ENCODE measurements at places on chromosomes 7 and 10.

- no peak for DNase-seq
These were observed 188.7 kb upstream of the MBL2 start for GRCh38 chr10:52961323-52961722.

GRCh38 chr10:129223363-129223762 is 243.7 kb upstream of the MGMT start:
- no peak for DNase-seq

- DNase-seq = no peak
These were observed 404.6 kb downstream of the LRMDA start for GRCh38 chr10:75836064-75836463.

DNA sequence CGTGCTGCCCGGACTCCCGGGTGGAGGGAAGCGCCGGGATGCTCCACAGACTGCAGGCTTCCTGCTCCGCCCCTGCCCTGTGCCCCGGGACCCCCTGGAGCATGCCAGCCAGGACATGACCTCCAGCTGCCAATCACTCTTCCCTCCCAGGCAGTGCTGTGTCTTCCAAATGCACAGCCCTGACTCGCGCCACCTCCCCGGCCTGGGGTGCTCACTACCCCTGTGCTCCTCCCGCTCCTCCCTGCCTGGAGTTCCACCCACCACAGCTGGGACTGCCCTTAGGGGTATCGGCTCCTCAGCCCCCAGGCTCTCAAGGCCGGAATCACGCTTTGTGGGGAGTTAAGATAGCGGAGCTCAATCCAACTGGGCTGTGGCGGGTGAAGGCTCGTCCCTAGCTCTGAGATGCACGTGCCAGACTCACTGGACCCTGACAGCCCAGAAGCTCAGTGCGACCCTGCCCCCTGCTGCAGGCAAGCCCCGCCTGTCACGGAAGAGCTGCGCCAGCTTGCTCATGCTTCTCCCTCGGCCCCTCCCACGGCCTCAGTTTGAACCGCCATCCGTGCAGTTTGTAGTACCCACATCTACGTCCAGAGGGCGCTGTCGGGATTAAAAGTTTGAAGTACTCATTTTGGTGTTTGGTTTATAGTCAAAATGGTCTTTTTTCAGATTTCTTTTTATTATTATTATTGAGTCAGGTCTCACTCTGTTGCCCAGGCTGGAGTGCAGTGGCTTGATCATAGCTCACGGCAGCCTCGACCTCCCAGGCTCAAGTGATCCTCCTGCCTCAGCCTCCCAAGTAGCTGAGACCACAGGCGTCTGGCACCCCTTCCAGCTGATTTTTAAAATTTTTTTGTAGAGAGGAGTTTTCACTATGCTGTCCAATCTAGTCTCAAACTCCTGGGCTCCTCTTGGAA is 142.5 kb upstream of the TCERG1L start:
- peak; percentile 55 for DNase-seq

- DNase-seq = no peak
These were observed 74.7 kb upstream of the ITGB1 start for GRCh38 chr10:33032654-33033151.

DNA sequence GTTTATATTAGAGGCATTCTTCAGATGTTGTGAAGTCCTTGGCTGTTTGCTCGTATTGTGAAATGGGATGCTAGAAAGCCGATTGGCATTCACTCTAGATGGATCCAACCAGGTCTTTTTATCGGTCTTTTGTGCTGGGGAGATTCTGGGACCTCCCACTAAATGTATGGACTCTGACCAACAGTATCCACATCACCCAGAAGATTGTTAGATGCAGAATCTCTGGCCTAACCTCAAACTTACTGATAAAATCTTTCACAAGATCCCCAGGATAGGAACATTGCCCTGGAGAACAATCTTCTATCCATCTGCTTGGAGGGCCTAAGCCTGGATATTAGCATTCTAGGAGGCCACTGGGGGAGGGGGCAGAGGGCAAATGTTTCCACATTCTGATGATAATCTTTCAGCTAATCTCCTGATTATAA is 160.9 kb downstream of the PLXDC2 start:
- no peak for DNase-seq

GRCh38 chr10:26804418-26805393 is 56.1 kb downstream of the ABI1 start:
- no peak for DNase-seq

- no peak for DNase-seq
These were observed 96.5 kb upstream of the NPS start for GRCh38 chr10:127452568-127452967.

DNA sequence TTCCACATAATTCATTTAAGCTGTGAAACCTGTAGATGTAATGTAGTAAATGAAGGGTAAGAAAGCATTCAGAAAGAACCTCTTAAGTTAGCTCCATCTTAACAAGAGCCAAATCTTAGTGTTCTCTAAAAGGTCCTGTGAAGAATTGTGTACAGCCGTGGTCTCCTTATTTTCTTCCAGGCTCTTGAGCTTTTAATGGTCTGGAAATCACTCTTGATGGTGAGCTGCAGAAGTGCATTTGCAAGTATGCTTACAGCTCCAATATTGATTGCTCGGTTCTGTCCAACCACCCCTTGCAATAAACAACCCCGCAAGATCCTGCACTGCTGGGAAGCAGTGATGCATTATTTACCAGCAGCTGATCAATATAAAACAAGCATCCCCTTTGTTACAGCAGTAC is 690.8 kb upstream of the FZD8 start:
- DNase-seq = no peak

DNA sequence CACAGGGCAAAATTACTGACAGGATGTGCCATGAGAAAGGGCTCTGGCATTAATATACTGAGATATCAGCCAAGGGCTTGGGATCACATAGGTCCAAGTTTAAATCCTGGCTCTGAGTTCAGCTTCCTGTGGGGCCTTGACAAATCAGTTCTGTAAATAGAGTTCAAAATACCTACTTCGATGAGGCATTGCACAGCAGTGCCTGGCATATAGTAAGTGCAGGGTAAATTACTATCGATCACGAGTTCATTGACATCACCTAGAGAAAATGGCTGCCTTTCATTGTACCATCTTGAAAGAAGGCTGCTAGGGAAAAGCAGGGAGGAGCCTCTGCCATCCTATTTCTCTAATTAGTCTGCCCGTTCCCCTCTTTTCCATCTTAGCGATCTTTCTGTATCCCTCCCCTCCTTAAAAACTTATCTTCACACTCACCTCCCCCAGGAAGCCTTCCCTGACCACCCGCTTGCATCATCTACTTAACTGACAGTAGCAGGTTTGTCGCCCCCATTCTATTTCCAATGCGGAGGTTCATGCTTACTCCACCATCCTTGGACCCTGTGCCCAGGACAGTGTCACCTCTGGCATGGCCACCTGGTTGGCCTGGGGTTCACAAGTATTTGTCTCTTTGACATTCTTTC is 124.5 kb downstream of the C10orf105 start:
- no peak for DNase-seq
